Activated naive CD4-positive, alpha-beta T cell treated with Interleukin-2 at 50 U/mL for 16 hours (primary cell): ENCODE measurements at places on chromosomes 13 and 19.

GRCh38 chr13:77118134-77118533, 91.2 kb upstream of the FBXL3 start:
- no peak for DNase-seq

- DNase-seq: no peak
Observed at GRCh38 chr19:16562608-16563025, 9.6 kb downstream of the SLC35E1 start.

DNA sequence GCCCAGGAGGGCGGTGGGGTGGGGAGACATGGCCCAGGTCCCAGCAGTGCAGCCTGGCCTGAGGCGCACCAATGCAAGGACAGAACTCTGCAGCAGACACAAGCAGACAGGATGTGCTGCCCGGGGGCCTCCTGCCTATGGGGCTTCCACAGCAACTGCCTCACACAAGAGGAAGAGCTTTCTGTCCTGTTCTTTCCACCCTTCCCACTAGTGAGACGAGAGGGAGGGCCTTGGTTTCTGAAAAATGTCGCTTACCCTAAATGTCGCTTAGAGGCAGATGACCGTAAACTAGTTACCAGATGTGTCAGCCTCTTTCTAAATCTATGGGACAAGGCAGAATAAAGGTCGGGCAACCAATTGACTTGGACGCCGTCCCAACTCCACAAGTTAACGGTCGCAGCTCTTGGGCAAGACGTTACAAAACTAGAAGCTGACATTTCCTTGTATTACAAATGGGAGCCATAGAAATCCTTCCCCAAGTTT, at the start of gene LAIR1:
LAIR1 (minus strand) TSS at position 157 of the 483 bp plus-strand sequence; CDS start at position 30, 127 bp downstream.
- peak; percentile 56 for DNase-seq

DNA sequence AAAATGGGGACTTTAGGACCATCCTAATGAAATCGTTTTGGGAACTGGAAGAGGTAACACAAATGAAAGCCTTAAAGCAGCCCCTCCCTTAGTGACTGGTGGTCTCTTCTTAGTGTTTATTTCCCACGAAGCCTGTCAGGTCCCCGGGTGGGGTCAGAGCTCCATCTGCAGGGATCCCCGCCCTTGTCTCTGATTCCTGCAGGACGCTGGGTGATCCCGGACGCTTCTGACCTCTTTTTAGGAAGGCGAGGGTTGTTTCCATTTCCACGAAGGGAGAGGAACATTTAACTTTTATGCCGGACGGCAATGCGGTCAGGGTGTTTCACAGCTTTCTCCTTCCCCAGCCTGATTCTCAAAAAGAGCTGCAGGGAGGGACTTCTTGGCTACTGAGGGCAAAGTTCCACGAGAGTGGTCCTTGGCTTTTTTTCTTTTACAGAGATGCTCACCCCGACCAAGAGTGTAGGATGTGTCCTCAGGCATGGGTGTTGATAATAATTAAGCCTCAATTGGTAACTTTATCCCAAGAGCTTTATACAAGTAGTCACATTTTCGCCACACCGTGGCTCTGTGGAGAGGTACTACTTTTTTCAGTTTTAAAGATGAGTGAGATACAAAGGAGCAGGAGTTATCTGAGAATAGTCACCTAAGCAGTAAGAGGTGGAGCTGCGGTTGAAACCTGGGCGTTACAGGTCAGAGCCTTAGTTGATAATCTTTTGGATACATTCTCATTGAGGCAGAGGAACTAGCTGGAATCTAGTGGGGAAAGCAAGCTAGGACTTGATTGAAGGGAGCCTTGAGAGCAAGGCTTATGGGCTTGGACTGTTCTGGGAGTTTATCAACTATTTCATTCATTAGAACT, 813 bp downstream of the ZNF284 start:
- DNase-seq: no peak

DNA sequence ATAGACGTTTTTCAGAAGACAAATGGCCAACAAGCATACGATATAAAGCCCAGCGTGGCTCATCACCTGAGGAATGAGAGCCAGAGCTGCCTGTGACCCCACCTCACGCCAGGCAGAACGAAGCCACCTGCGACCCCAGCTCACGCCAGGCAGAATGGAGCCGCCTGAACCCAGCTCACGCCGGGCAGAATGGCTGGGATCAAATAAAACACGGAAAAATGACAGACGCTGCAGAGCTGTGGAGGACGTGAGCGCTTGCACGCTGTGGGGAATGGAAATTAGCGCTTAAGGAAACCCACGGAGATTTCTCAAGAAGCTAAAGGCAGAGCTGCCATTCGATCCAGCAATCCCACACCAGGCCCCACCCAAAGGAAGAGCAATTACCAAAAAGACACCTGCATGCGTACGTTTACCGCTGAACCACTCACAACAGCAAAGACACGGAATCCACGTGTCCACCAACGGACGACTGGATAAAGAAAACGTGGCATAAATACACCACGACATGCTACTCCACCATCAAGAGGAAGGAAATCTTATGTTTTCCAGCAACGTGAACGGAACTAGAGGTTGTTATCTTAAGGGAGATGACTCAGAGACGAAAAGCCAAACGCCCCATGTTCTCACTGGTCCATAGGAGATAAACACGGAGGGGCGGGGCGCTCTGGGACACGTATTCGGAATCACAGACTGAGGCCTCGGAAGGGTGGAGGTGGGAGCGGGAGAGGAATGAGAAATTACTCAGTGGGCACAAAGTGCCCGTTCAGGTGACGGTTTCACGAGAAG, 30.7 kb upstream of the C13orf46 start:
- no peak for DNase-seq

DNA sequence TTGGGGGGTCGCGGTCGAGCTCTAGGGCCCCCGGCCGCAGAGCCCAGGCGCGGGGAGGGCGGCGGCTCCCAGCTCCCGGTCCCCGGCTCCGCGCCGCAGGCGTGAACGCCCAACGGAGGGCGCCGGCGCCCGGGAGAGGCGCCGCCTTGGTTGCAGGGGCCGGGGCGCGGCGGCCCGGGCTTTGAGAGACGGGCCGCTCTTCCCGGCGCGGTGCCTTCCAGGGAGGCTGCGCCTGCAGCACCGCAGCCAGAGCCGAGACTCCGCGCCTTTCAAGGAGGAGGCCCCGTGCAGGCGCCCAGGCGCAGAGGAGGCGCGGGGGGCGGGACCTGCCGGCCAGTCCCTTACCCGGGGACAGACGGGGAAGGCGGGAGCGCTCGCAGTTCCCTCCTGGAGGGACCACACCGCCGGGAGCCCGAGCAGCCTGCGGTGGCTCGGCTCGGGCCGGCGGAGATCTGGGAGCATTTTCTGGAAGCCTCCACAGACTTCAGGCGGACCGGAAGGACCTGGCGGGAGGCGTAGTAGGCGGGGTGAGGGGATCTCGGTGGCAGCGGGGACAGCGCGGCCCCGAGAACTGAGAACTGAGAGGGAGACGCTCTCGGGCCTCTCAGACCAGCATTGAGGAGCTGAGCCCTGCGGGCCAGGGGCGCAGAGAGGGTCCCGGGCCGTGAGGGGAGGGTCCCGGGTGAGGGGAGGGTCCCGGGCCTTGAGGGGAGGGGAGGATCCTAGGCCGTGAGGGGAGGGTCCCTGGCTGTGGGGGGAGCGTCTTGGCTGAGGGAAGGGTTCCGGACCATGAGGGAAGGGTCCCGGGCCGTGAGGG, 25.5 kb upstream of the MCF2L start:
- DNase-seq: peak; percentile 33

GRCh38 chr19:39111593-39112199, 13.9 kb upstream of the PAK4 start:
- DNase-seq: no peak

DNA sequence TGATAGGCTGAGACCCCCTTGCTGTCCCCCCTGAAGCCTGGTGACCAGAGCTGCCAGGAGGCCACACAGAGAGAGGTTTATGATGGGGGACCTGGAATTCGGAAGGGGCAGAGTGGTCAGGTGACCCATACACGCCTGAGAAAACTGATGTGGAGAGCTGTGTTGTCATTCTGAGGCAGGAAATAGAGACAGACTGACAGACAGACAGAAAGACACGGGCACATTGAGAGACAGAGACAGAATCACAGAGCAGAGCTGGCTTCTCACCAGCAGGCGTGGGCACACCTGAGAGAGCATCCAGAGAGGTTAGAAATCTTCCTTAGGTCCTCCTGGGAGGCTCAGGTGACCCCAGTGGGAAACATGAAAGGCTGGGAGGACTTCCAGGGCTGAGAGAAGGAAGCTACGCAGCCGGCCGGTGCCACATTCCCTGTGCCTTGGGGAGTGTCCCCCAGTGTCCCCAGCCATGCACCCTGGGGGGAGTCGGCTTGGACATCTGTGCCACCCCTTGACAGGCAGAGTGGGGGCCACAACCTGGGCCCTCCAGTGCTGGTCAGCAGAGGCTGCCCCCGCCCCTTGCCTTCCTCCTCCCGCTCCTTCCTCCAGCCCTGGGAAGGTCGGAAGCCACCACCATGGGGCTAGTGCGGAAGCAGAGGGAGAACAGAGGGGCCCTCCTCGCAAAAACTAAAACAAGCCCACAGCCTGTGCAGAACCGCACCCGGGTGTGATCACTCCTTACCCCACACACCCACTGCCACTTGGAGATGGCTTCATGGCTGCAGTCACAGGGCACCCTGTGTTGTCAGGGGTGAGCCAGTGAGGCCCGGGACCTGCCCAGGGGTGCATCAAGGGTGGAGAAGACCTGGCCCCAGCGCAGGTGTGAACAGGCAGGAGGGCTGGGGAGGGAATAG, 2.2 kb downstream of the FFAR1 start:
- DNase-seq: no peak

DNA sequence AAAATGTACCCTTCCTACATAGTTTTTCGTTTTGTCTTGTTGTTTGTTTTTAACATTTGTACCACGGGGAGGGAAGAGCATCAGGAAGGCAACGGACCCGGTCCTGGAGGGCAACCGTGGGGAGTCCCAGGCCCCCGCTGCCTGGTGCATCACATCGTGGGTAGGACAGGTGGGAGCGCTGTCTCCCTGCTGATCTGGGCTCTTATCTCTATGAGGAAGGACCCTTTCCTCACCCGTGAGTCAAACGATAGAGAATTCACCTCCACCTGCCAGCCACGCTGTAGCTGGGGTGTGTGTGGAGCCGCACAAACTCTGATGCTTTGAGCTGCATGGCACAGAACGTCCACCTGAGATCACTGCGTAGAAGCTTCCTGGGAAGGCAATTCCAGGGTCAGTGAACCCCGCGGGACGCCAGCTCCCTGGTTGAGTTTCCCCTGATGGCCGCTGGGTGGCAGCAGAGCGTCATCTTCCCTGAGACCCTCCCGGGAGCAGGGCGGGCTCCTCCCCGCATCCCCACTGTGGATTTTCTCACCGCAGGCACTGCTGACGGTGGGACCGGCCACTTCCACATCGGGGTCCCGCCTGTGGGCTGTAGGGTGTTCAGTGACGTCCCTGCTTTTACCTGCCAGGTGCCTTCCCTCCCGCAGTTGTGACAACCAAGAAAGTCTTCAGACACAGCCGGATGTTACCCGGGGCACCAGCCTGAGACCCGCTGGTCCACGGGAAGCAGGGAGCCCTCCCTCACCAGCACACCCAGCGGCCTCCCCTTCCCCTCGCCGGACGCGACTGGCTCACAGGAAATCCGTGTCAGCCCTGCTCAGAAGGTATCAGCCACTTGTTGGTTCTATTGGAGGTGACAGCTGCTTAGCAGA, 54.7 kb downstream of the ZNF787 start:
- DNase-seq: peak; percentile 67

- no peak for DNase-seq
Observed at GRCh38 chr13:71873418-71874247, 6.6 kb upstream of the DACH1 start.

DNA sequence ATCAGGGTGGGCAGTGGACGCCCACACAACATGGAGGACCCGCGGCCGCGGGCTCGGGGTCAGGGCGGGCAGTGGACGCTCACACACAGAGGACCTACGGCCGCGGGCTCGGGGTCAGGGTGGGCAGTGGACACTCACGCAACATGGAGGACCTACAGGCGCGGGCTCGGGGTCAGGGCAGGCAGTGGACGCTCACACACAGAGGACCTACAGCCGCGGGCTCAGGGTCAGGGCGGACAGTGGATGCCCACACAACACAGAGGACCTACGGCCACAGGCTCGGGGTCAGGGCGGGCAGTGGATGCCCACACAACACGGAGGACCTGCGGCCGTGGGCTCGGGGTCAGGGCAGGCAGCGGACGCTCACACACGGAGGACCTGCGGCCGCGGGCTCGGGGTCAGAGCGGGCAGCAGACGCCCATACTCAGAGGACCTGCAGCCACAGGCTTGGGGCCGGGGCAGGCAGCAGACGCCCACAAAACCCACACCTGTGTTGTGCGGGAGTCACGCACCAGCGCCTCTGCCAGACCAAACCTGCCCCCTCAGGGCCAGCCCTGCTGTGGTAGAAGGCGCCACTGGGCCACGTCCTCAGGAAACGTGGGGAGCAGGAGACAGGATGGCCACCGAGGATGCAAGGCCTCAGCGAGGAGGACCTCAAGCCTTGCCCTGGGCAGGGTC, 27.6 kb upstream of the C13orf46 start:
- no peak for DNase-seq

GRCh38 chr13:73861136-73861535, 273.1 kb downstream of the KLF12 start:
- DNase-seq: no peak

DNA sequence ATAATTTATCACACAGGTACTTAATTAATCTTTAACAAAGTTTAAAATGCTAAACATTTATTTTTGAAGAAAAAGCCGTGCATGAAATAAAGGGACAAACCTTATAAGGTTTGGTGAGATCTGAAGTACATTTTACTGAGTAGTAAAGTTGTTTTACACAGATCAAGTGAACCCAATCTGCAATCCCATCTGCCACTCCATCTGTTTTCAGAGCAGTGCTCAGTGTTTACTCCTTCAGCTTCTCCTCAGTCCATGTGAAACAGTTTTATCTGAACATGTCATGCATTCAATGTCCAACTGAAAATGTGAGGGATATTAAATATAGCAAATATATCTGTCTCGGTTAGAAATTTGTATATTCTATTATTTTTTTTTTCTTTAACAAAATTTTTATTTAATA, 166.8 kb downstream of the MAB21L1 start:
- no peak for DNase-seq

GRCh38 chr19:53034948-53035675, 9.4 kb upstream of the ERVV-2 start:
- DNase-seq: no peak

DNA sequence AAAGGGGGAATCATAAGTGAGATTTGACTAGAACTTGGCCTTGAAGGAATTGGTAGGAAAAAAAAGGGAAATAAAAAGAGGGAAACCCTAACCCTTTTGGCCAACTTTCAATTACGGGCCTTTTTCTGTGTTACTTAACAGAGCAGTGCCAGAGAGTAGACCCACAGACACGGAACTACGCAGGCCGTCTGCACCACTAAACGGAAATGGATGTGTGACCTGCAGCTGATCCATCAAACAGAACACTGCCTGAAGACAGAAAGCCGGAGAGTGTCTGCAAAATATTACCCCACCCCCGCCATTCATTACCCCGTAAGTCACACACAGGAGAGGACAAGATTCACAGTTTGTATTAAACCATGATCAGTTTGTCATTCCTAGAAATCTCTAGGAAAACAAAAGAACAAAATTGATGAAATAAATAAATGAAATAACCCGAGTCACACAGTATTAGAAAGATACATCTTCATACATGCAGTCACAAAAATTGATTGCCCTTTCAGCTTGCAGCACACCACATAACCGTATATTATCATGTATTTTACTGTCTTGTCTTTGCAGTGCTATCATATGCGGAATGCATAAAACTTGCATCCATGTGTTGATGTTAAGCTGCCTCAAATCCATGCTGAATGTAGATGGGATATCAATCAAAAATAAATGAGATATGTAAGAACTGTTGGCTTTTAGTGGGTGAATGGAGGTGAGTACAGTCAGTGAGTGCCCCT, 424.7 kb downstream of the IRS2 start:
- no peak for DNase-seq

GRCh38 chr19:52296773-52297600, at the start of gene ZNF480:
Gene ZNF480 (plus strand): TSS chr19:52297169. CDS start chr19:52300413, 3,244 bp downstream.
- peak; percentile 75 for DNase-seq
